ENCODE measurements at places on chromosomes 1 and 21. TPM values are rescaled to one million over a fixed set of nuclear protein-coding genes. Genes with fewer than 3 reads are reported as not detected.

DNA sequence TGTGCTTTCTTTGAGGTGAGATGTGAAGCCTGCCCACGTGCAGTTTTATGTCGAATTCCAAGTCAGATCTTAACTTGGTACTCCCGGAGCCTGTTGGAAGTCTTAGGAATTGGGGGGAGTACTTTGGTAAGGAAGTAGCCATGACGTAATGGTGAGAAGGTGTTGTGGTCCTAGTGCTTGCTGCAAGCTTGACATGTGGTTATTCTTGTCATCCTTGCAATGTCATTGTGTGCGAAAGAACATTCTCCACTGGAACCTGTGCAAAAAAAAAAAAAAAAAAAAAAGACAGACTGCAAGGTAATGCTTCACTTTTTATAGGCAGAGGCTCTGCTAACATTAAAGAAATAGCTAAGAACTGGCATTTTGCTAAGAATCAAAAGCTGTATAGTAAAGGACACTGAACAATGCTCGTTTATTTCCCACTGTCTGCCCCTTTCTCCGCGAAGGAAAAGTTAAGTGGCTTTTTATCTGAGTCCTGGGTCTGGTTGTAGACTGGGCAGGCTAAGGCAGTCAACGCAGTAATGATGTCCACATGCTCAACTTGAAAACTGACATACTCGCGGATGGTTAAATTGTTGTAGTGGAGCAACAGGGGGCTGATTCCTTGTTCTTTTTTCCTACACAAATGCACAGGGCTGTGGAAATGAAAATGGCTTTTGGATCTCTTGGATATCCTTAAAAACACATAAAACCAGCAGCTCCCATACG, 2.1 kb downstream of the KAZN start:
- DNase-seq = peak; percentile 47

OR2L8 gene
- not detected for polyA plus RNA-seq

GRCh38 chr1:201721082-201722049, 107.6 kb upstream of the IPO9 start:
- DNase-seq = no peak

FCMR gene
- polyA plus RNA-seq = 3.6 TPM

C8A gene
- not detected for polyA plus RNA-seq

DNA sequence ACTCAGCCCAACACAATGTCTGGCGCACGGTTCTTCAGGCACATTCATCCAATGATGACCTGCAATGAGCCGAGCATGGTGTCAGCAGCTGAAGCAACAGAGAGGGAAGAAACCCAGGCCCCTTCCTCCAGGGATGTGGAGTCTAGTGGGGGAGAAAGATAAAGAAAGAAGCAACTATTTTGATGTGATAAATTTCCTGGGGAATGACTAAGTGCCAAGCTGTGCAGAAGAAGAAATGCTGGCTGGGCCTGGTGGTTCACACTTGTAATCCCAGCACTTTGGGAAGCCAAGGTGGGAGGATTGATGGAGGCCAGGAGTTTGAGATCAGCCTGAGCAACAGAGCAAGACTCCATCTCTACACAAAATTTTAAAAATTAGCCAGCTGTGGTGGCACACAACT, 561.8 kb downstream of the KIF26B start:
- no peak for DNase-seq

All from brain (organoid and tissue), 16 donors.